ENCODE measurements at places on chromosomes 11 and 22. TPM values are rescaled to one million over a fixed set of nuclear protein-coding genes. Genes with fewer than 3 reads are reported as not detected.

The MMP7 gene
- not detected for total RNA-seq

The ABTB2 gene
- not detected for total RNA-seq

The RASD2 gene
- not detected for total RNA-seq

The SPTBN2 gene
- total RNA-seq: 72.0 TPM

- no peaks in the 10 kb centered on the region for H3K36me3 ChIP-seq
- DNase-seq: no peak
- H3K27me3 ChIP-seq: 0 out of 2 replicates have a peak, but pooled peaks cover 4% of the 10 kb centered on the region
- no peak overlapping the region for H3K4me3 ChIP-seq
These were observed 157.9 kb upstream of the CARD18 start for GRCh38 chr11:105297463-105297862.

DNA sequence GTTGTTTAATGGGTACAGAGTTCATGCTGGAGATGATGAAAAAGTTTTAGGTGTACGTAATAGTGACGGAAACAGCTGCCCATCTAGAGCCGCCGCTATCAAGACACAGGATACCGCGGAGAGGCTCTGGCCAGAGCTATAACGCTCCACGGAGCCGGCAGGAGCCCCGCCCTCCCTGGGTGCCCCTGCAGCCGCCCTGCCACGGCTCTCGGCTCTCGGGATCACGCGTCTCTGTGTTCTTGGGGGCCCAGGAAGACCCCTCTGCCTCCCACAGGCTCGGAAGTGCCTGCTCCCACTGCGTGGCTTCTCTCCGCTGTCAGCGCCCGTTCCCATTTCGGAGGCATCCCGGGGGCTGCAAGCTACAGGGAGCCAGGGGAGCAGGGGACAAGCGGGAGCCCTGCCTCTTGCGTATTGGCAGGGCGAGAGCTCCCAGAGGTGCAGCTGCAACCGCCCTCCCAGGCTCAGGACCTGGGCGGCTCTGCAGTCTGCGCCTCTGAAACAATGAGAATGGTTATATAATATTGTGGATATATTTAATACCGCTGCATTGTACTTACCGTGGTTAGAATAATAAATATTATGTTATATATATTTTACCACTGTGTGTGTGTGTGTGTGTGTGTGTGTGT lies 13.7 kb downstream of the GLYATL2 start:
- no peaks in the 10 kb centered on the region for H3K36me3 ChIP-seq
- H3K27me3 ChIP-seq: no peaks in the 10 kb centered on the region
- H3K4me1 ChIP-seq: no peaks in the 10 kb centered on the region

GRCh38 chr11:129460714-129461113 lies 85.1 kb downstream of the BARX2 start:
- no peaks in the 10 kb centered on the region for H3K27me3 ChIP-seq
- no peak overlapping the region for H3K4me3 ChIP-seq
- no peak for DNase-seq
- H3K27ac ChIP-seq: no peak overlapping the region
- H3K4me1 ChIP-seq: no peaks in the 10 kb centered on the region
- no peaks in the 10 kb centered on the region for H3K36me3 ChIP-seq

- no peak overlapping the region for H3K4me3 ChIP-seq
- DNase-seq: no peak
- H3K27ac ChIP-seq: no peak overlapping the region
- no peaks in the 10 kb centered on the region for H3K36me3 ChIP-seq
- no peaks in the 10 kb centered on the region for H3K4me1 ChIP-seq
These were observed 631.7 kb upstream of the CADM1 start for GRCh38 chr11:116135891-116136290.

- DNase-seq: no peak
These were observed 862.8 kb downstream of the FAM181B start for GRCh38 chr11:81870815-81871214.
